ENCODE measurements at places on chromosomes 5 and 9.

- no peak overlapping the region for H3K27ac ChIP-seq
- DNase-seq, result peak; percentile 36
- H3K36me3 ChIP-seq, result no peaks in the 10 kb centered on the region
- H3K4me3 ChIP-seq, result peak overlapping the region; percentile 63
- H3K4me1 ChIP-seq, result peaks cover 6% of the 10 kb centered on the region
These were observed 717 bp upstream of the IQGAP2 start for GRCh38 chr5:76402251-76402885.

- H3K36me3 ChIP-seq, result no peaks in the 10 kb centered on the region
- H3K4me1 ChIP-seq, result peaks cover 8% of the 10 kb centered on the region
- peak overlapping the region; percentile 21 for H3K27ac ChIP-seq
- no peaks in the 10 kb centered on the region for H3K27me3 ChIP-seq
These were observed 294.9 kb downstream of the TAF11L14 start for GRCh38 chr5:17929171-17929570.

DNA sequence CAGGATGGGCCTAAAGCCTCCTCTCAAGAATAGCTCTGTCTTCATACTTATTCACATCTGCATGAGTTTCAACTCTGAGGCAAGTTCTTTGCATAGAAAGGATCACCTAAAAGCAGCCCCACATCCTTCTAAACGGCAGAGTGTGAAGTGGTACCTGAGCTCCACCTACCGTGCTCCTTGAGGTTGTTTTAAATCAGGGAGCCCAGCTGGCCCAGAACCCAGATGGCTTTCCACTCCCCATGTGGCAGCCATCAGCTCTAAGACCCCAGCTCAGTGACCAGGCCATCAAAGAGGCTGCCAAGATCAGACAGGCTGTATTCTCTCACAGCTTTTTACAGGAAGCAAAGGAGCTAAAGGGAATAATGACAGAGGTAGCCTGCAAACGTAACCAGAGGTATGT, 299.3 kb downstream of the RASEF start:
- H3K4me1 ChIP-seq, result no peaks in the 10 kb centered on the region
- no peaks in the 10 kb centered on the region for H3K36me3 ChIP-seq
- DNase-seq, result no peak
- H3K27me3 ChIP-seq, result no peaks in the 10 kb centered on the region
- no peak overlapping the region for H3K27ac ChIP-seq
- H3K4me3 ChIP-seq, result no peak overlapping the region

DNA sequence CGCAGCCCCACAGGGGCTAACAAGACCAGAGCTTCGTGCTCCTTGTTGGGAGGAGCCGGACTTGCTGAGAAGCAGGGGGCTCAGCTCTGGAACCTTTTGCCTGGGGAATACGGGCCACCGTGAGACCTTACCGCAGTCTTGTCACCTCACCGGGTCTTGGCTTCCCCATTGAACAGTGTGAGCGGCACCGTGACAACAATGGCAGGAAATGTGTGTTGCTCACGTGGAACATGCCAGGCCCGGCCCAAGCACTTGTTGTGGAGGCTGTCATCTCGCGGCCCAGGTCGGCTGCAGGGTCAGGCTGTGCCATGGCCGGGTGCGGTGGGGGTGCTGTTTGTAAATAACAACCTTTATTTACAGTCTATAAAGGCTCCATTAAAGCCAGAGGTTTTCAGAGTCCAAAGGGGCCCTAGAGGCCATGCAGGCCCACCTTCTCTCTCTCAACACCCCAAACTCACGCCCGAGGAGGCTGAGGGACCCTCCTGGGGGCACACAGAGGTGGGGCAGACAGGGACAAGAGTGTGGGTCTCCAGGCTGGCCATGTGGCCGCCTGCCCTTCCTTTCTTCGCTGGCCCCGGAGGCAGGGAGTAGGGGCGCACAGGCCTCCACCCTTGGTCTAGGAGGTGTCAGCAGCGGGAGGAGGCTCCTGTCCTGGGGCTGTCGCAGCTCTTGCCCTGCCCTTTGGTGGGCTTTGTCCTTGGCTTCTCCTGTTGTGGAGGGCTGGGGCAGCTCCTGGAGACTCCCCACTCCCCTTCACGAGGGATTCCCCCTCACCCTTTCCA, 79.7 kb downstream of the TSPAN17 start:
- no peaks in the 10 kb centered on the region for H3K4me1 ChIP-seq
- no peak overlapping the region for H3K4me3 ChIP-seq
- DNase-seq, result no peak
- peaks cover 68% of the 10 kb centered on the region for H3K27me3 ChIP-seq
- H3K27ac ChIP-seq, result no peak overlapping the region

GRCh38 chr5:143304836-143305475, 98.5 kb downstream of the NR3C1 start:
- H3K27me3 ChIP-seq, result no peaks in the 10 kb centered on the region
- H3K36me3 ChIP-seq, result peaks cover 18% of the 10 kb centered on the region
- no peak for DNase-seq
- H3K27ac ChIP-seq, result peak overlapping the region; percentile 33
- H3K4me3 ChIP-seq, result no peak overlapping the region

DNA sequence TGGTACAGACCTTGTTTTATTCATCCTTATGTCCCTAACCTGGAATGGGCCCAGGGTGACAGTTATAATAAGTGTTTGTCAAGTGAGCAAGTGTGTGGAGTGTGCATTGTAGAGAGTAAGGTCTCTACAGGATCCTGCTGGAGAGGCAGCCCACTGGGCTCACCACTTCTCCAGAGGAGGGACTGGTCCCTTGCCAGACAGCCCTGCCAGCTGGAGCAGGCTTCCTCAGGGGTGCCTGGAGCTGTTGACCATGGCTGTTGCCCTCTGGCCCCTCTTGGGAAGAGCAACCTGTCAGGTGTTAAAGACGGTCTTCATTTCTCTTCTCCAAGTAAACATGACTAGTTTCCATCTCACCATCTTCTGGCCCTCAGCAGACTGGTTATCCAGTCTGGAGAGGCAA, 20.0 kb downstream of the IRF1 start:
- no peak overlapping the region for H3K27ac ChIP-seq
- no peak overlapping the region for H3K4me3 ChIP-seq
- H3K4me1 ChIP-seq, result peaks cover 13% of the 10 kb centered on the region
- peak; percentile 51 for DNase-seq
- H3K36me3 ChIP-seq, result no peaks in the 10 kb centered on the region

- no peak for DNase-seq
- no peak overlapping the region for H3K4me3 ChIP-seq
- peaks cover 3% of the 10 kb centered on the region for H3K27me3 ChIP-seq
- no peak overlapping the region for H3K27ac ChIP-seq
- no peaks in the 10 kb centered on the region for H3K36me3 ChIP-seq
- H3K4me1 ChIP-seq, result no peaks in the 10 kb centered on the region
These were observed 53.9 kb downstream of the BARX1 start for GRCh38 chr9:93900971-93901861.

DNA sequence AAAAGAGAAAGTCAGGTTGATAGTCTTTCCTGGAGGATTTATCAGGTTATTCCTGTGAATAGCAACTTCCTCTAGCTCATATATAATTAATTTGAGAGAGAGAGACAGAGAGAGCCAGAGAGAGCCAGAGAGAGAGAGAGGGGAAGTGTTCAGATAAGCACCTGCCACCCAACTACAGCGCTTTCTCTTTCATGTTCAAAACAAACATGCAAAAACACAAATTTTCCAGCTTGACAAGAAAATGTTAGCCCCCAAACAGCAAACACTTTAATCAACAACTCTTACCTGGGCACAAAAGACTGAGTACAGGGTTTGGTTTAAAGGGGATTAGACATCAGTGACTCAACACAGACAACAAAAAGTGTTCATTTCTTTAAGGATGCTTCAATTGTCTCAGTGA, 61.7 kb upstream of the PLPP6 start:
- no peaks in the 10 kb centered on the region for H3K36me3 ChIP-seq
- no peak overlapping the region for H3K4me3 ChIP-seq
- no peak for DNase-seq
- H3K27me3 ChIP-seq, result no peaks in the 10 kb centered on the region
- no peaks in the 10 kb centered on the region for H3K4me1 ChIP-seq
- no peak overlapping the region for H3K27ac ChIP-seq

GRCh38 chr9:37923118-37923795, 19.3 kb upstream of the SLC25A51 start:
- no peak for DNase-seq
- peaks cover 27% of the 10 kb centered on the region for H3K36me3 ChIP-seq
- H3K27ac ChIP-seq, result no peak overlapping the region

DNA sequence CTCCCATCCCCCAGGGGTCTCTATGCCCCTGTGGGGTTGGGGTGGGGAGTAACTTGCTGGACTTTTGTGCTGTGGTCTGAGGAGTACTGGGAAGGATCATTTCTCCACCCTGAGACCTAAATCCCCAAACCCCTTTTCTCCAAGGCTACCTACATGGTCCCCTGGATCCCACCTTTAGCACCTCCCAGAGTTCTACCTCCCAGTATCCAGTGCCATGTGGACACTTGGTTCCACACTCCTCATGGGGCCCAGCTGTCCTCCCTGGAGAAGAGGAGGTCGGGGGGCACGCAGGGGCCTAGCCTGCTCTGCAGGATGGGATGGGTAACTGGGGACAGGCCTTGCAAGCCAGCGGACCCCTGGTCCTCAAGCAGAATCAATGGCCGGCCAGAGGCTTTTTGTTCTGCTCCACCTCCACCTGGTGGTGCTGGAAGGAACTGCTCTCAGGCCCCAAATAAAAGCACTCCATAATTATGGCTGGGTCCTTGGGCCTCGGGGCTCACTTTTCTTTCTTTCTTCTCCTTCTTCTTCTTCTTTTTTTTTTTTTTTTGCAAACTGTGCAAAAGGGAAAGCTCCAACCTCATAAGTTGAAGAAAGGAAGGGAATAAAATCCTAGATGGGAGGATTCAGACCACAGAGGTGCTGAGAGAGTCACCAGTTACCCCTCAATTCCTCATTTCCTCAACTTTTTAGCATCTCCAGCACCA, 68.4 kb downstream of the PSD2 start:
- no peaks in the 10 kb centered on the region for H3K4me1 ChIP-seq
- H3K27ac ChIP-seq, result no peak overlapping the region
- no peak overlapping the region for H3K4me3 ChIP-seq
- H3K36me3 ChIP-seq, result no peaks in the 10 kb centered on the region
- H3K27me3 ChIP-seq, result no peaks in the 10 kb centered on the region
- DNase-seq, result peak; percentile 70

- no peaks in the 10 kb centered on the region for H3K27me3 ChIP-seq
- H3K4me3 ChIP-seq, result no peak overlapping the region
- no peaks in the 10 kb centered on the region for H3K4me1 ChIP-seq
- peak overlapping the region; percentile 45 for H3K27ac ChIP-seq
These were observed 37.9 kb upstream of the DPYSL3 start for GRCh38 chr5:147547730-147548129.

- H3K36me3 ChIP-seq, result no peaks in the 10 kb centered on the region
- no peak for DNase-seq
These were observed 221.4 kb downstream of the RAB3C start for GRCh38 chr5:58804291-58804690.

- no peak overlapping the region for H3K27ac ChIP-seq
- peaks cover 70% of the 10 kb centered on the region for H3K36me3 ChIP-seq
- H3K4me1 ChIP-seq, result no peaks in the 10 kb centered on the region
These were observed 13.5 kb downstream of the STX17 start for GRCh38 chr9:99919930-99920329.

- no peaks in the 10 kb centered on the region for H3K4me1 ChIP-seq
- H3K27me3 ChIP-seq, result no peaks in the 10 kb centered on the region
- no peaks in the 10 kb centered on the region for H3K36me3 ChIP-seq
- H3K4me3 ChIP-seq, result peak within 1 kb of the TSS; percentile 74
- no peak within 1 kb of the TSS for H3K27ac ChIP-seq
- DNase-seq, result peak; percentile 98
These were observed at the start of gene MXD3 for GRCh38 chr5:177311723-177312648. MXD3 (minus strand) TSS chr5:177311898; CDS start chr5:177311830, 68 bp downstream.

- H3K4me3 ChIP-seq, result no peak overlapping the region
- no peaks in the 10 kb centered on the region for H3K36me3 ChIP-seq
- H3K27ac ChIP-seq, result no peak overlapping the region
- no peaks in the 10 kb centered on the region for H3K4me1 ChIP-seq
These were observed 52.1 kb upstream of the ERBIN start for GRCh38 chr5:65874241-65874640.

GRCh38 chr9:125889476-125890419, 142.6 kb downstream of the PBX3 start:
- peak; percentile 23 for DNase-seq
- no peaks in the 10 kb centered on the region for H3K36me3 ChIP-seq
- H3K27me3 ChIP-seq, result no peaks in the 10 kb centered on the region
- peak overlapping the region; percentile 45 for H3K4me3 ChIP-seq

DNA sequence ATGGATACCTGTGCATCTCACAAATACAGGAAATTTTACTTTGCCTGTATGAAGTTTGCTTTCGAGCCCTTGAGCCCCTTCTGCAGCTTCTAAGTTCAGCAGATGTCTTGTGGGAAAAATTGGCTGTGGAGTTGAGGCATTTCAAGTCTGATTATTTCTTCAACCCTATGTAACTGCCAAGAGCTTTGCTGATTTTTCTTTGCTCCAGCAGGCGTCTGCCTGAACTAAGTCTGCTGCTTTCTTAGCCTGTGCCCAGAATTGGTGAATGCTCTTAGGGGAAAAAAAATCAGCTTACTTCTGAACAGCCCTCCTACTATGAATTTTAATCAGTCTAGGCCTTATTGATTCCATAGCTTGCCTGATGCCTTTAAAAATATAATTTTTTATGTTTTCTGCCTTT, 41.2 kb downstream of the RIC1 start:
- H3K4me3 ChIP-seq, result no peak overlapping the region
- H3K27me3 ChIP-seq, result no peaks in the 10 kb centered on the region
- peaks cover 11% of the 10 kb centered on the region for H3K4me1 ChIP-seq
- DNase-seq, result no peak
- no peaks in the 10 kb centered on the region for H3K36me3 ChIP-seq

DNA sequence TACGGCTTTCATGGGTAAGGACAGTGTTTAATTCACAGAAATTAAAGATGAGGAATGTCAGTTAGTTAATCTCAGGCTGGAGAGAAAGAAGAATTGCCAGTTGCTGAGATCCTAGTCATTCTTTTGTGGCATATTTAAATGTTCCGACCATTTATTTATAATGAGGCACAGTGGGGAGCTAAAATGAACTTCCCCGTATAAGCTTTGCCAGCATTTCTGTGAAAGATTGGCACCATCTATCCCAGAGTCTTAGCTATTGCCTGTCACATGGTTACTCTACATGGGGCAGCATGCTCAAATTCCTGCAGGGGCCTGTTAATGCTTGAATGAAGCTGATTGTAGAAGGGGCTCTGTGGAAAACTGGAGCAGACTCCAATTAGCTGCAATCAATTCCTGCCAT, 314.1 kb downstream of the PRELID2 start:
- no peaks in the 10 kb centered on the region for H3K27me3 ChIP-seq
- no peak for DNase-seq
- H3K4me3 ChIP-seq, result no peak overlapping the region
- H3K27ac ChIP-seq, result no peak overlapping the region

- no peaks in the 10 kb centered on the region for H3K4me1 ChIP-seq
- DNase-seq, result no peak
- H3K36me3 ChIP-seq, result no peaks in the 10 kb centered on the region
- no peaks in the 10 kb centered on the region for H3K27me3 ChIP-seq
- no peak overlapping the region for H3K4me3 ChIP-seq
- no peak overlapping the region for H3K27ac ChIP-seq
These were observed 128.9 kb downstream of the CAMK4 start for GRCh38 chr5:111353035-111353434.

DNA sequence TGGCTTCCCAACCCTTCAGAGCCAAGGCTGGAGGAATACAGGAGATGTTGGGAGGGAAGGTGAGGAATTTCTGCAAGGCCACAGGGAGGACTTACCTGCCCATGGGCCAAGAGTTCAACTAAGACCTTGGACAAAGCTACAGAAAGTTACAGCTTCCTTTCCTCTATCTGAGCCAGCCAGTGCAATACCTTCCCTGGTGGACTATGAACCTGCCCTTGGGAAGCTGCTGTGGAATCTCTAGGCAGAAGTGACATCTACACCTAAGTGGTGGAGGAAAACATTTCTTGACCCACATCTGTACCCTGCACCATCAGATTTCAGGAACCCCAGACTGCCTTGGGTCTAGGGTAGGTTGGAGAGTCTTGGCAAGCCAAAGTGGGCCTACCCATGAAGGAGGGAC, 6.7 kb upstream of the SKP1 start:
- peaks cover 3% of the 10 kb centered on the region for H3K4me1 ChIP-seq
- no peak overlapping the region for H3K4me3 ChIP-seq
- H3K36me3 ChIP-seq, result no peaks in the 10 kb centered on the region
- DNase-seq, result no peak
- H3K27me3 ChIP-seq, result no peaks in the 10 kb centered on the region

Measured in tibial artery (tissue), 4 donors.